ENCODE measurements at places on chromosomes 16 and 17.
A peak's percentile ranks its signal among the peaks of the same experiment; 100 is the strongest.

GRCh38 chr17:31007695-31008373, 37.0 kb downstream of the RNF135 start:
- DNase-seq, result no peak

GRCh38 chr16:84654238-84654637, 5.9 kb downstream of the KLHL36 start:
- no peak for DNase-seq

DNA sequence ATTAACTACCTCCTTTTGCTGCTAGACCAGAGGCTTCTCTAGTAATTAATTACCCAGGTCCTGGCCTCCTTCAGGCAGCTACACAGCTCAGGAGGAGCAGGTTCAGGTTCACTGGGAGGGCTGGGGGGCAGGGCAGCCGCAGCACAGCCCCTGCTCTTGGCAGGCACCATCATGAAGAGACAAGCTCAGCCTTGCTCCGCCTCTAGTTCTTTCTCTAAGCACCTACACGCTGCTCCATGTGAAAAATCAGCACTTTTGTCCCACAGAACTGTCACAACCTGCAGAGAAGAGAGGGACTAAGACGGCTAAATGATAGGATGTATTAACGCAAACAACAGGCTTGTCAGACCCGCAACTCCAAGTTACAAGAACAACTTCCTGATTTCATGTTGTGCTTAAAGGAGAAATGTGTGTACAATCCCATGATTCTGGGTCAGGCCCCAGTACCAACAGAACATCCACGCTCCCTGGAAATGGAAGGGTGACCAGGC, 53.4 kb downstream of the GRB2 start:
- DNase-seq, result no peak

- no peak for DNase-seq
Observed at GRCh38 chr17:50638606-50638965, 3.9 kb downstream of the ABCC3 start.

DNA sequence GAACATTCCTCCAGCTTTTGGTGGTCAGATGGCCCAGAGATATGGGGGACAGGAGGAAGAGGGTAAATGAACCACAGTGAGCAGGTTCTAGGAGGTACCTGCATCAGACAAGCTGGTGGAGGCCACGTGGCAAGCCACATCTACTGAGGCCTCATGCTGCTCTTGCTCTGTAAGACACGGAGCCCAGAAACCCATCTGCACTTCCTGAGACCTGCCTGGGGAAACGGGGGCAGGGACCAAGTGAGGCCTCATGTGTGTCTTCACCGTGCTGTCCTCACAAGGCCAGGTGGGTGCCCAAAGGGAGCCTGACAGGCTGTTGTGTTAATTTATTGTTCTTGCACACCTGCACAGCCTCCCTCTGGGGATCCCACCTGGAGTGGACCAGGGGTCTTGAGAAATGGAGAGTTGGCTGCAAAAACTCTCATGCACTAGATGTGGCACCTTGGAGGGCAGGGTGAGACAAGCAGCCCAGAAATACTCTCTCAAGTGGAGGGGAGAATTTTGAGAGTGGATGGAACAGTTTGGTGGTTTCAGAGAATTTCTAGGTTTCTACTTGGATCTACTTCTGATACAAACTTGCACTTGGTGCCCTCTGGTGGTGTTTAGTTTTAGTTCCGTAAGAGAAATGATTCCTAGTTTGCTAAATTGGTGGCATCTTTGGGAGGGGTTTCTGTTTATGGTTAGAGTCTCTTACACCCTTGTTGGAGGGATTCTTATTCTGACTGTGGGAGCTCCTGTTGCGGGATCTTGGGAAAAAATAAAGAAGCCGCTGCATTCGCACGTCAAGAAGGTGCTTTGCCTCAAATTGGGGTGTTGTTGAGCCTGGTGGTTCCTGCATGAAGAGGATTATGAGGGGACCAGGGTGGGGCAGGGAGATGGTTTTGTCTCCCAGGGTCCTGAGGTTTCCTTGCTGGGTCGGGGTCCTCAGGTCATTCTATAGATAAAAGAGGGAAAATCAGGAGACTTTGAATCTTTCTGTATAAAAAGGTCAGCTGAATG, 47.5 kb downstream of the SLC6A2 start:
- DNase-seq, result peak; percentile 43

DNA sequence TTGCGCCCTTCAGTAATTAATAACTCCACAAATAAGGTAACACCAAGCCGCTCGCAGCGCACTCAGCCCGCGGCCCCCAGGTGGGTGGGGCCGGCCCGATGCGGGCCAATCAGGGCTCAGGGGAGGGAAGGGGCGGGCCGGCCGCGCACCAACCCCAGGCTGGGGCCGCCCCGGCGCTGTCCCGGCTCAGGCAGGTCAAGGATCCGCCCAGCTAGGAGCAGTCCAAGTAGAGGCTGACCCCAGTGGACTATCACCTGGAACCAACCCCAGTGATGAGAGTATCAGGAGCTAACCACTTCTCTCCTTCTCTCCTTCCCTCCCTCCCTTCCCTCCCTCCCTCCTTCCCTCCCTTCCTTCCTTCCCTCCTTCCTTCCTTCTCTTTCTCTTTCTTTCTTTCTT, 110.8 kb downstream of the C16orf78 start:
- DNase-seq, result no peak

DNA sequence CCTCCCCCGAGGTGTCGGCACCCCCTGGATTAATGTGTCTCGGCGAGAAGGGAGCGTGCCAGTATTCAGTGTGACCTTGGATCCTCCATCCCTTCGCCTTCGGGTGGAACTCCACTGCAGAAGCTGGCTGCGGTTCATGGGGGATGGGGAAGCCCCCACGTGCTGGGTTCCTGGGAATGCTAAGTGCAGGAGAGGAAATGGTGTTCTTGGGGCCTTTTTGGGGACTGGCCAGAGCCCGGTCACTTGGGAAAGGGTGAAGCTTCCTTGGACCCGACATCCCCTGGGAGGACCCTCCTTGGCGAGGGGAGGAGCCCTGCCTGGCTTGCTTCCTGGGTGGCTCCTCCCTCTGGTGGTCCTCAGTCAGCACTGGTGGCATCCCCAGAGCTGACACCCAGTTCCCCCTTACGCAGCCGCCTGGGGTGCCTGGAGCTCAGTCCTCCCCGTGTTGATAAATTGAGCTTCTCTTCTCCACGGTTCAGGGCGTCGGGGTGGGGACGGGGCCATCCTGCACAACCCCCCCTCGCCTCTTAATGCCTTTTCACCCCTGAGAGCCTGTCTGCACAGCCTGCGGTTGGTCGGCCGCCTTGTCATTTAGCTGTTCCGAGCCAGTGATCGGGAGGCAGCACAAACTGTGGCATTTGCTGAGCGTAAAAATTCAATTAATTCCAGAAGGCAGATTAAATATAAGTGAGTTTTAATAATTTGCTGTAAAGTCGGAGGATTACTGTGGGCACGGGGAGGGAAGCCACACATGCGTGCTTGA, 30.7 kb upstream of the GSE1 start:
- no peak for DNase-seq

GRCh38 chr17:20200016-20200795, 191.0 kb downstream of the SPECC1 start:
- no peak for DNase-seq

GRCh38 chr16:24414534-24414933, 124.8 kb upstream of the RBBP6 start:
- DNase-seq, result no peak

DNA sequence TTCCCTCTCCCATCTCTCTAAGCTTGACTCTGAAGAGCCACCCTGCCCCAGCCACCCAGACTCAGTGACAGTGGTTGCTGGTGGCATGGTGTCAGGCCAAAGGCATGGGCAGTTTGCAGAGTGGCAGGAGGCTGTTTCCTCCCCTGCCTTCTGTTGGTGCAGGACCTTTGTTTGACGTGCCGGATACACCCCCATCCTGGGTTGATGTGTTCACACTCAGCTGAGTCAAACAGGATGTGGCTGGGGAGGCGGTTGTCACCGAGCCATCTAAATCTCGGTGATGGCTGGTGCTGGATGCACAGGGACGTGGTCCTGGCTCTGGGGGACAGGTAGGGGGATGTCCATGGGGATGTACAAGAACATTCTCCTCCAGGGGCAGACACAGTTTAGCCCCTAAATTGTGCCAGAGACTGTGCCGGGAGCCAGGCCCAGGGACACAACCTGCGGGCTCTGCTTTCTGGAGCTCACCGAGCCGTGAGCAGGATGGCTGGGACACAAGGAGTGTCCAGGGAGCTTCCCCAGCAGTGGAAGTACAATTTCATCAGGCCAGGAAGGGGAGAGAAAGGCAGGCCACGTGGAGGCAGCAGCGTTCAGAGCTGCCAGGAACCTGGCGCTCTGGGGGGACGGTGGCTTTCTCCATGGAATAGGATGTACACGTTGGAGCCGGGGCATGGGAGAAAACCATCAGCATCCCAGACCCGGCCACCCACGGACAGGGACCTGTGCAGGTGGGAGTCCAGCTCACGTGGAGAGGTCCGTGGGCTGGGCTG, 264.2 kb downstream of the SEC14L1 start:
- DNase-seq, result peak; percentile 94

- no peak for DNase-seq
Observed at GRCh38 chr16:22353191-22353919, 21.1 kb downstream of the CDR2 start.

- peak; percentile 44 for DNase-seq
Observed at GRCh38 chr16:19167710-19168370, at the start of gene SYT17. TSS of gene SYT17 (plus strand) at chr16:19168240. CDS start at chr16:19168647, 407 bp downstream.

DNA sequence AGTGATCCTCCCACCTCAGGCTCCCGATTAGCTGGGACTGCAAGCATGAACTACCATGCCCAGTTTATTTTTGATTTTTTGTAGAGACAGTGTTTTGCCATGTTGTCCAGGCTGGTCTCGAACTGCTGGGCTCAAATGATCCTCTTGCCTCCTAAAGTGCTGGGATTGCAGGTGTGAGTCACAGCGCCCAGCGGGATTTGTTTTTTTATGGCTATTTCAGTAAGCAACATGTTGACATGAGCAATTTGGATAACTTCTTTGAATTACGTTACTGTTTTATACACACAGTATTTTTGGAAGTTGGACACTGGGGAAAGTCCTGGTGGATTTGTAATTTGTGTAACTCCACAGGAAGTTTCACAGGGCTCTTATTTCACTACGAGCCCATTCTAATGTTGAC, 18.5 kb upstream of the RHOT1 start:
- DNase-seq, result no peak

DNA sequence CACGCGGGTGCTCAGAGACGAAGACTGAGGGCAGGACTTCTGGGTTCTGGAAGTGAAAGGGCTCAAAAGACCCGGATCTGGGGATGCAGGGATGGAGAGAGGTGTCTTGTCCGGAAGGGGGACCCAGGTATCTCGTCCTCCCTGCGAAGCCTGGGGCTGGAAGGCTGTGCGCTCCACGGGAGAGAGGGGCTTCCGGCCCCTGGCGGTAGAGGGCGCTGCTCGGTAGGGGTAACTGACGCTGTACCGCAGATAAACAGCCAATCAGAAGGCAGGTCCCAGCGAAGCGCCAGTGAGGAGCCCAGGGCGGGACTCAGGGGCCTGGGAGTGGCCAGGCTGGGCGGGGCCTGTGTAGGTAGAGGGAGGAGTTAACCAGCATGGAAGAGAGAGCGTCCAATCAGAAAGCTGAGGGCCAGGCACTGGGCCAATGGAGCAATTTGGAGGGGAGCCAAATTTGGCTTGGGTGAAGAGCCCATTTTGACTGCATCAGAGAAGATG, 804 bp downstream of the TGFB1I1 start:
- peak; percentile 46 for DNase-seq

DNA sequence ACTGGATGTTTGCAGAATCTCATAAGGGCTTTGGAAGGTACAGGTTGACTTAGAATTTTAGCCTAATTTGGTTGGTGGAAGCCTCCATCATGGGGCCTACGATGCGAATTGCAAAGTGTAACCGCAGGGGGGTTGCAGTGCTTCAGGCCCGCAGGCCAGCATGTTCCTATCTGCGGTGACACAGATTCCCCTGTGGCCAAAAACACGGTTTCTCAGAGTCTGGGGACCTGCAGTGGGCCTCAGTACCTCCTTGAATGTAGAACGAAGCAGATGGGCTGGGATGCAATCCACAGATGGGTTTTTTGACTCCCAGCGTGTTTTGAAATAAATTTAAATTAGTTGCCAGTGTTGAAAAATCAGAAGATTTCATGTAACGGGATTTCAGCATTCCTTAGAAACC, 34.7 kb downstream of the KIAA0513 start:
- DNase-seq, result no peak

DNA sequence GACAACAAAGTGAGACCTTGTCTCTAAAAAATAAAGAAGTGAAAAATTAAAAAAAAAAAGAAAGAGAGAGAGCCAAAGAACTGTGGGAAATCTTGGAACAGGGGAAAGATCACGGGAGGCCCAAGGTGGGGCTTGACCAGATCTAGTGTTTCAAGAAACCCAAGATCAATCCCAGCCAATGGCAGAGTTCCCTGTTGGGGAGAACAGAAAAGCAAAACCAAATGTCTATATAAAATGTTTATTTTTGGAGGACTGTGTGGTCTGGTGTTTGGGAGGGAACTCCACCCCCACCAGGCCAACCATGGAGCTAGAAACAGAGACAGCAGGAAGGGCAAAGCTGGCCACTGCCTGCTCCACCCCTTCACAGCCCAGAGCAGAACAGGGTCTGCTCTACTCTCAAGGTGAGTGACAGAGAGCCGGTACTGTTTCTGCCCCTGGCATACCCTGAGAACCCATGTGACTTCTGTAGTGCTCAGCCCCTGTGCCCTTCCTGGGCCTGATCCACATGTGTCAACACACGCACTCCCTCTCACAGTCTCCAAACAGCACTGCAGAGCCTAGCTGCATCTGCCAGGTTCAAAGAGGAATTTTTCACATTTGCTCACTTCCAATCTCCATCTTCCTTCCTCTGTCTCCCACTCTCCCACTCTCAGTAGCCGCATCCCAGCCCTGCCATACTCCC, 3.7 kb downstream of the TMEM101 start:
- no peak for DNase-seq

GRCh38 chr17:40539711-40540411, 25.4 kb downstream of the CCR7 start:
- no peak for DNase-seq

DNA sequence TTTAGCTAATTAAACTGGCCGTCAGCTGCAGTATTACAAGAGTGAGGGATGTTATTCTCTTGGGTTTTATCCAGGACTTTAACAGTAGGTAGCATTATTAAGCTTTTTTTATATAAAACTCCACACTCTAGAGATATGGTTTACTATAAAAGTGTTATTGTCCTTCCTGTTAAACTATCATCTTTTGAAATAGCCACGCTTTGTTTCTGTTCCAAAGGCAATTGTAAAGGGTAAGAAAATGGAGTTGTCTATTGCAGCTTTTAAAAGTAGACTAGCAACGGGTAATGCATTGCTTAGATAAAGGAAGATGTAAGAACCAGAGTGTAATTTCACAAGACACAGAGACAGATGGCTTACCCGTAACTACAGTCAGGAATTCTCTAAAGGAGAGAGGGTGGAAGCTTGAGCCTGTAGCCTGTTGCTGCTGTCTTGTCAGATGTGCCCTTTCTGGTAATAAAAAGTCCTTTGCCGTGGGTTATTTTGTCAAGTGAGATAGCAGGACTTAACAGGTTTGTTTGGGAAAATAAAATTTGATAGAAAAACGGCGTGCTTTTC, 56.4 kb downstream of the WWOX start:
- DNase-seq, result no peak

- peak; percentile 87 for DNase-seq
Observed at GRCh38 chr17:13594762-13595598, 6.7 kb downstream of the HS3ST3A1 start.

Data from activated CD8-positive, alpha-beta T cell treated with anti-CD3 and anti-CD28 coated beads, Interleukin-2, amount 10 ng/mL, durations not matched to agents 7 days and 5 days (primary cell).